Activated naive CD8-positive, alpha-beta T cell treated with anti-CD3 and anti-CD28 coated beads, Interleukin-2, amount 10 ng/mL, durations not matched to agents 7 days and 5 days (primary cell): ENCODE measurements at places on chromosomes 12 and 14. TPM values are rescaled to one million over a fixed set of nuclear protein-coding genes. Genes with fewer than 3 reads are reported as not detected.

BCL11B gene
- total RNA-seq: 99.5 TPM

PROX2 gene
- 0.69 TPM for total RNA-seq

DNA sequence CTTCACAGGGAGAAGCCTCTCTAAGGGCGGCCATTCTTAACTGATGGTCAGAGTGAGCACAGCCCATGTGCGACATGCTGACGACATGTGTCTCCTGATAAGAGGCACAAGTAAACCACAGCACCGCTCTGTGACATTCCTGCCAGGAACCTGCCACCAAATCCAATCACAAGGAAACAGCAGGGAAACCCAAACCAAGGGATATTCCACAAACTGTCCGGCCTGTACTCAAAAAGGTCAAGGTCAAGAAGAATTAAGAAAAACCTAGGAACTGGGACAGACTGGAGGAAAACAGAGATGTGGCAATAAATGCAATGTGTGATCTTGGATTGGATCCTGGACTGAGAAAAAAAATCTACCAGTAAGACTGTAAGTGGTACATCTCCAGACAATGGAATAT lies 91.9 kb downstream of the SYNE3 start:
- no peak overlapping the region for H3K27ac ChIP-seq
- H3K4me3 ChIP-seq: no peak overlapping the region
- peaks cover 4% of the 10 kb centered on the region for H3K4me1 ChIP-seq
- DNase-seq: no peak
- H3K27me3 ChIP-seq: no peaks in the 10 kb centered on the region

DNA sequence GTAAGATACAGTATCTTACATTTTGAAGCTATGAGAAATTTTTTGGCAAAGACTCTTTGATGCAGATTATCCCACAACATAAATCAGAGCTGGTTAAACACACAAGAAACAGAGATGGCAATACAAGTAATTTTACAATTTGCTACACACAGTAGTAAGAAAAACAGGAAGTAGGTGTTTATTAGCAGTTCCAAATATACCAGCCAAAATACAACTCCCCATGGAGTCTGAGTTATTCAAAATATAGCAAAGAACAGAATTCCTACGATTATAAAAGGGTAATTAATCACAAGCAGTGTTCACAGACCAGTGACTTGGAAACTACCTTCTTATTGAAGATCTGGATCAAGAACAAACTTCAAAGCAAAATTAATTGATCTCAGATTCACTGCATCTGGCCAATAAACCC lies 83.9 kb downstream of the BMP4 start:
- no peak overlapping the region for H3K27ac ChIP-seq
- DNase-seq: no peak
- no peaks in the 10 kb centered on the region for H3K36me3 ChIP-seq
- H3K4me1 ChIP-seq: no peaks in the 10 kb centered on the region
- no peak overlapping the region for H3K4me3 ChIP-seq
- H3K27me3 ChIP-seq: no peaks in the 10 kb centered on the region

OTX2 gene
- not detected for total RNA-seq

- H3K27me3 ChIP-seq: peaks cover 8% of the 10 kb centered on the region
- H3K4me3 ChIP-seq: no peak overlapping the region
- no peak for DNase-seq
Measured at GRCh38 chr12:8899830-8900229, 14.5 kb upstream of the PHC1 start.

GNPNAT1 gene
- 9.7 TPM for total RNA-seq
